ENCODE measurements at places on chromosomes 7 and 10.

GRCh38 chr10:128147669-128148068, 21.4 kb upstream of the MKI67 start:
- no peak for DNase-seq

DNA sequence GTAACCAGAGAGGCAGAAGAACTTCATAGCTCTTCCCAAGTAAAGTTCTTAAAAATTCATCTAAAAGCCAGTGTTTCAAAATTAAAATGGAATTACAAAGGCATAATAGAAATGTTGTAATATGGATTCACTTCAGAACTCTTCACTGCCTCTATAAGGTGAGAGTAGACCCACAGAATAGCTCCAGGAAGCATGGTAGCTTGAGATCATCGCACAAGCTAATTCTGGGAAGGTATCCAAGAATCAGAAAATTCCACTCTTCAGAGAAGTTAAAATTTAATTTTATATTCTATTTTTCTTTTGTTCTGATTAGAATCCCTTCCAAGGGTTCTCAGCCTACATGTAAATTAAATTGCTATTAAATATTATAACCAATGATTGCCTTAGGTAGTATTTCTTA, 1.5 kb upstream of the DHX32 start:
- DNase-seq = no peak

GRCh38 chr7:31082447-31082846, 30.3 kb downstream of the ADCYAP1R1 start:
- DNase-seq = no peak

- DNase-seq = no peak
These were observed 5.0 kb upstream of the RBM17 start for GRCh38 chr10:6083523-6084475.

DNA sequence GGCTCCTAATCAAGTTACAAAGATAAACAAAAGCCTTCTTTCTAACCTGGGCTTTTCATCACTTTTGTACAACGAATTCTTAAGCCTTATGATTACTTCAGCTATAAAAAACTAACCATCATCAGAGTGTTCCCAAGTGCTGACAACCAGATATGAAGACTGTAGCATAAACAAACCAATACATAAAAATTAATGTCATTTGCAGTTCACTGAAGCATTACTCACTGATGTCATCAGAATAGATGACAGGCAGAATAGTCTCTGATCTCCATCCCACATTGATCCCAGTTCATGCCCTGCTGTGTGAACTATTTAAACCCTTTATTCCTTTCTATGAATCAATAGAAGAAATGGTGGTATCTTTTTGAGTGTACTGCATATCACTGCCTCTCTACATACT, 84.4 kb downstream of the DNAJC1 start:
- DNase-seq = no peak

DNA sequence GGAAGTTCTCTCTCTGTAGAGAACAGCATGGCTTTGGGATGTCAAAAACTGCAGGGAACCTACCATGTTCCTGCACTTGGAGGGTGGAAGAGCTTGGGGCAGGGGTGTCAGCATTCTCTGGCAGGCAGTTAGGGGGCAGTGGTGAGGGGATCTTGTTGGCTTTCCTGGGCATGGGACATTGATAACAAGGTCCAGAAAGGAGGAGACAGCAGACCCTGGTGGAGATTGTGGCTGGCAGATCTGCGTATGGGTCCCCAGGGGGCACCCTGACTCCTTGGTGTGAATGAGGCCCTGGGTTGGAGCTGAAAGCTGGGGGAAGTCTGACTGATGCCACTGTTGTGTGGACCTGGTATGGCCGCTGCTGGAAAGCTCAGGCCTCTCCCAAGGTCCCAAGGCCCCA, 22.9 kb upstream of the CAMK2B start:
- DNase-seq = no peak

DNA sequence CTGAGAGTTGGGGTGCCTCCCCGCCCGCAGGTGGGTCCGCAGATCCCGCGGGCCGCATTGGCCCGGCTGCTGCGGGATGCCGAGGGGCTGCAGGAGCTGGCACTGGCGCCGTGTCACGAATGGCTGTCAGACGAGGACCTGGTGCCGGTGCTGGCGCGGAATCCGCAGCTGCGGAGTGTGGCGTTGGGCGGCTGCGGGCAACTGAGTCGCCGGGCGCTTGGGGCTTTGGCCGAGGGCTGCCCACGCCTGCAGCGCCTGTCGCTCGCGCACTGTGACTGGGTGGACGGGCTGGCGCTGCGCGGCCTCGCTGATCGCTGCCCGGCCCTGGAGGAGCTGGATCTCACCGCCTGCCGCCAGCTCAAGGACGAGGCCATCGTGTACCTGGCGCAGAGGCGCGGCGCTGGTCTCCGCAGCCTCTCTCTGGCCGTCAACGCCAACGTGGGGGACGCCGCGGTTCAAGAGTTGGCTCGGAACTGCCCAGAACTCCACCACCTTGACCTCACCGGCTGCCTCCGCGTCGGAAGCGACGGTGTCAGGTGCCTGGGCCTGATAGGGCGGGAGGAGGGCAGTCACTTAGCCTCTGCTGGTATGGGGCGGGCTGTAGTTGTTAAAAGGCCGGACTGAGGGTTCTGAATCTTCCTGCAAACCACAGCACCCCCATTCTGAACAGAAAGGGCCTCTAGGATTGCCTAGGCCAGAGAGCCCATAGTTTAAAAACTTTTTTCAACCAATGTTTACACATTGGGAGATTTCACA, 1.3 kb downstream of the FBXL15 start:
- no peak for DNase-seq

DNA sequence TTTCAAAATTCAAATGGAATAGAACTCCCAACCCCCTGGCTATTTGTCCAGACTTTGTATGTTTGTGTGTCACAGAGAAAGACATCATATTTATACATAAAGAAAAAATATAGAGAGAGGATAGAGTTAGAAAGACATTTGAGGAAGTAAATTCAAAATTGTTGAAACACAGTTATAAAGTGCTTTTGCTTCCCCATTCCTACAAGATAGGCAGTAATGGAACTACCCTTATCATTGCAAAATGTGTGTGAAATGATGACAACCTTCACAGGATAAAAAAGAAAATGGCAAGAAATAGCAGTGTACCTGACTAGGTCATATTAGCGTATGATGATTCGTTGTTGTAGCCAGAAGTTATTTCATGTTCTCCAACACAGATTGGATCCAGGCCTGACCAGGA, 63.1 kb downstream of the FZD1 start:
- no peak for DNase-seq

DNA sequence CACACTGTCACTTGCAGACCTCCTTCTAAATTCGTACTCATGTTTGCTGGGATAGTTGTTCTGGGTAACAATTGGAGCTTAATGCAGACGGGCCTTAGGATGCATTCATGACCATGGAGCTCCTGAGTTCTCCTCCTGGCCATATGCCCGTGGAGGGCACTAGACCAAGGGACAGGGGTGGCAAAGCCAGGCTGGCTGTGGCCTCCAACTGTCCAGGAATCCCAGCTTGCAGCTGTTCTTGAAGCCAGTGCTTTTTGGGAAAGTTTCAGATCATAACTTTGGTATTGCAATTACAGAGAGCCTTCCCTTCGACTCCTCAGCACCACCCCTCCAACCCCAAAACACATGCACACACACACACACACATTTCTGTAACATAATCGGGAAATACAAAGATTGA, 30.6 kb downstream of the ANTXRL start:
- no peak for DNase-seq

GRCh38 chr10:49508654-49509053, 30.3 kb downstream of the ERCC6 start:
- no peak for DNase-seq

DNA sequence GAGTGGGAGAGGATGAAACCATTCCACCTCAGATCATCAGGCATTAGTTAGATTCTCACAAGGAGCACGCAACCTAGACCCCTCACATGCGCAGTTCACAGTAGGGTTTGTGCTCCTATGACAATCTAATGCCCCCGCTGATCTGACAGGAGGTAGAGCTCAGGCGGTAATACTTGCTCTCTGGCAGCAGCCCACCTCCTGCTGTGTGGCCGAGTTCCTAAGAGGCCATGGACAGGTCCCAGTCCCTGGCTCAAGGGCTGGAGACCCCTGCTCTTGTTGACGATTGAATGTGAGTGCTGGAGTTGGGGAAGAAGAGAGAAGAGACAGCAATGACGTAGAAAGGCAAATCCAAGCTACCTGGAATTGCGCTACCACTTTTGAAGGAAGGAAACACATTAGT, 267.2 kb downstream of the TFEC start:
- no peak for DNase-seq

DNA sequence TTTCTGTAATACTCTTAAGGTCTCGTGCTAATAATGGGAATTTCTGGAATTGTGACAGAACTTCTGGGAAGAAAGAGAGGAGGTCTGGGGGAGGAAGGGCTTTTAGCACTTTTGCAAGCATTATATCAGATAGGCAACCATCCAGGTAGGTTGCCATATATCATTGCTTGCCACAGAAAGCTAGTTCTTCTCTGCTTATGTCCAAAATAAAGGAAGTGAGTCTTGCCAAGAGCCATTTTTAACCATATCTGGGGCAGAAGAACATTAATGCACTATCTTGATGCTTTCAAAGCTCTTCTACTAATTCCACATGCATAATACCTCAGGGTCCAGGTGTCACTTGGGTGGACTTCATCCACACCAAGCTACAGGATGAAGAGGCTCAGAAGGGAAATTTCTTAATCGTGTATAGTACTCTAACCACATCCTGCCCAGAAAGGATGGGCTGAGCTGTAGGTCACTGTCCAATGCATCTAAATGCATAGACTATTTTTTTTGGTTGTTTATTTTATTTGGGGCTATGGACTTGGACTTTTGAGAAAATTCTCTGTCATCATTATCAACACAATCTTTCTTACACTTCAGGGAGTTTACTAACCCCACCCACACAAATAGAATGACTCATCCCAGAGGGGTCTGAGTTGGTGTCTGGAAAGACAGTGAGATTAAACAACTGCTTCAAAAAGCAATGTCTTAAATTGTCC, 68.9 kb upstream of the ADO start:
- DNase-seq = no peak

- DNase-seq = no peak
These were observed 303.8 kb upstream of the MKI67 start for GRCh38 chr10:128429835-128430513.

- no peak for DNase-seq
These were observed 4.1 kb downstream of the EPDR1 start for GRCh38 chr7:37924491-37925041.

- DNase-seq = no peak
These were observed 6.3 kb upstream of the GSTK1 start for GRCh38 chr7:143256932-143257331.

GRCh38 chr7:105636982-105637381, 55.7 kb upstream of the EFCAB10 start:
- DNase-seq = no peak

GRCh38 chr7:28536259-28536658, 123.9 kb downstream of the CREB5 start:
- no peak for DNase-seq

GRCh38 chr7:16724344-16724743, 29.2 kb upstream of the TSPAN13 start:
- no peak for DNase-seq

DNA sequence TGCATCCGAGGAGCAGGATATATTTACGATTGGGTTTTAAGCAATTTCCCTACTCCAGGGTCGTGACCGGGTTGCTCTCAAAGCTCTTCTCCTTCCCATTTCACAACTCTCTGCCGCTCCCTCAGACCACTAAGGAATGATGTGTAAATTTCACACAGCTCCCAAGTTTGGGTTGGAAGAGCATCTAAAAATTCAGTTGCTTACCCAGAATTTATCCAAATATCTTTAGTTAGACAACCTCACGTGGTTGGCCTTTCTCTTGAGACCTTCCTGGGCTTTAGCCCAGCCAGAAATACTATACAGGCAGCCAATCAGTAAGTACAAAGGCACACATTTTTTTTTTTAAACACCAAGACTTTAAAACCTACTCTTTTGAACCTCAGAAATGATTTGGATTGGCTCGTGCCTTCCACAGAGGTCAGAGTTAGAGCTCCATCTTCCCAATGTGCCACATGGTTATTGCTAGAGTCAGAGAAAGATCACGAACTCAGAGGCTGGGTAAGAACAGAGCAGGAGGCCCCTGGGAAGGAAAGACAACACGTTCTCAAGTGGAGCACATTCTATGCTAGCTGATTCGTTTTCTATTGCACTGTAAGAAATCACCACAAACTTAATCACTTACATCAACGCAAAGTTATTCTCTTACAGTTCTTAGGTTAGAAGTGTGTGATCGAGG, 335.4 kb upstream of the MGMT start:
- no peak for DNase-seq

- DNase-seq = peak; percentile 16
These were observed 58.5 kb downstream of the PHYHIPL start for GRCh38 chr10:59234816-59235429.

DNA sequence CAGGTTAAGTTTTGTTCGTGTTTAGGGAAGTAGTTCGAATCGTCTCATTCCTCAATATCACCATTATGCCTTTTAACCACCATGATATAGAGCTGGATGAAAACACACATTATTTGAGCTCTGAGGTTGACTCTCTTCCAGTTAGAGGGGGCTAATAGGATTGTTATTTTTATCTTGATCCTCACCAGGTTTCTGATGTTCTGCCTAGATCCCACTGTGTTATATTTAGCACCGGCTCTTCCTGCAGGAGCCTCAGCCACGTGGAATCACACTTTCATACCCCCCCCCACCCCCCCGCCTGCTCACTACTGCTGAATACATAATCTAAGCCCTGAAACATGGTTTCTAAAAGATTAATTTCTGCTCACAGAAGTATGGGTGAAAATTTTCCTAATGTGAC, 88.3 kb downstream of the NRCAM start:
- no peak for DNase-seq
